ENCODE measurements at places on chromosomes 7 and 10. TPM values are rescaled to one million over a fixed set of nuclear protein-coding genes. Genes with fewer than 3 reads are reported as not detected.

DNA sequence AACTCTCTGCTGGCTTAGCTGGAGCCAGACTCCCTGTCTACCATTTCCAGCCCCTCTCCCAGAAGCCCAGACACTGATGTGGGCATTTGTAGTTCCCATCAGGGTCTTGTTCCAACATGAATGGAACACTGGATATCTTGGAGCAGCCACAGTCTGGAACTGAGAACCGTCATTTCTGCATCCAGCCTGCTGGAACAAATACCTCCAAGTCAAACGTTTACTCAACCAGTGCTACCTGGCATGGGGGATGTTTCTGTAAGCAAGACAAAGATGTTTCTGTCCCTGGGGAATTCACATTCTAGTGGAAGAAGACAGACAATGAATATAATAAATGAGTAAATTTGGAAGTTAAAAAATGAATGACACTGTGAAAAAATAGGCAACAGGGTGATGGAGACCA lies 70.8 kb upstream of the ZNF438 start:
- DNase-seq, result no peak
- peaks cover 8% of the 10 kb centered on the region for H3K4me1 ChIP-seq
- H3K27ac ChIP-seq, result no peak overlapping the region
- H3K4me3 ChIP-seq, result no peak overlapping the region
- H3K36me3 ChIP-seq, result no peaks in the 10 kb centered on the region
- no peaks in the 10 kb centered on the region for H3K27me3 ChIP-seq

- no peak for DNase-seq
- H3K27me3 ChIP-seq, result no peaks in the 10 kb centered on the region
- no peaks in the 10 kb centered on the region for H3K36me3 ChIP-seq
- no peaks in the 10 kb centered on the region for H3K4me1 ChIP-seq
Observed at GRCh38 chr7:141291541-141291940, 217.7 kb downstream of the TMEM178B start.

DNA sequence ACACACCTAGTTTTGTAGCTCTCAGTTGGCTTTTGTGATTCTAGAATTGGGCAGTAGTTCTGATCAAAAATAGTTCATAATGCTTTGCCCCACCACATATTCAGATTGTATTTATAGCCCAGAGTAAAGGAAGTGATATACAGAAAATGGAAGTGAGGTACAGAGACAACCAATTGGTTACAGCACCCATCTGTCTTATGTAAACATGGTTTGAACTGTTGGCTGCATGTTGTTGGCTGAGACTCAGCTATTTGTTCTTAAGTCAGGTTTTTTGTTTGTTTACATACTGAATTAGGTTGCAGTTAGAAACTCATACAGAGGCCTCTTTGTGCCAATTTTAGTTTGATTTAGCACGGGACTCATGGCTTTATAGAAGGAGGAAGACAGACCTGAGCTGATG lies 158.9 kb upstream of the GPR26 start:
- DNase-seq, result no peak
- no peaks in the 10 kb centered on the region for H3K27me3 ChIP-seq
- no peak overlapping the region for H3K4me3 ChIP-seq
- no peaks in the 10 kb centered on the region for H3K4me1 ChIP-seq
- no peaks in the 10 kb centered on the region for H3K36me3 ChIP-seq

The CACNA2D1 gene
- not detected for total RNA-seq

The GAD2 gene
- total RNA-seq, result not detected

- no peaks in the 10 kb centered on the region for H3K4me1 ChIP-seq
- DNase-seq, result no peak
- no peaks in the 10 kb centered on the region for H3K27me3 ChIP-seq
- no peaks in the 10 kb centered on the region for H3K36me3 ChIP-seq
Observed at GRCh38 chr7:153840861-153841260, 211.3 kb upstream of the DPP6 start.

The SOSTDC1 gene
- not detected for total RNA-seq

GRCh38 chr7:34236839-34237492 lies 331.6 kb downstream of the BMPER start:
- no peak overlapping the region for H3K27ac ChIP-seq
- H3K27me3 ChIP-seq, result no peaks in the 10 kb centered on the region
- no peaks in the 10 kb centered on the region for H3K4me1 ChIP-seq
- no peak for DNase-seq
- H3K36me3 ChIP-seq, result no peaks in the 10 kb centered on the region
- H3K4me3 ChIP-seq, result no peak overlapping the region

GRCh38 chr7:139948587-139949335 lies 114.0 kb downstream of the PARP12 start:
- H3K36me3 ChIP-seq, result no peaks in the 10 kb centered on the region
- H3K4me3 ChIP-seq, result no peak overlapping the region
- H3K27ac ChIP-seq, result no peak overlapping the region
- DNase-seq, result no peak

DNA sequence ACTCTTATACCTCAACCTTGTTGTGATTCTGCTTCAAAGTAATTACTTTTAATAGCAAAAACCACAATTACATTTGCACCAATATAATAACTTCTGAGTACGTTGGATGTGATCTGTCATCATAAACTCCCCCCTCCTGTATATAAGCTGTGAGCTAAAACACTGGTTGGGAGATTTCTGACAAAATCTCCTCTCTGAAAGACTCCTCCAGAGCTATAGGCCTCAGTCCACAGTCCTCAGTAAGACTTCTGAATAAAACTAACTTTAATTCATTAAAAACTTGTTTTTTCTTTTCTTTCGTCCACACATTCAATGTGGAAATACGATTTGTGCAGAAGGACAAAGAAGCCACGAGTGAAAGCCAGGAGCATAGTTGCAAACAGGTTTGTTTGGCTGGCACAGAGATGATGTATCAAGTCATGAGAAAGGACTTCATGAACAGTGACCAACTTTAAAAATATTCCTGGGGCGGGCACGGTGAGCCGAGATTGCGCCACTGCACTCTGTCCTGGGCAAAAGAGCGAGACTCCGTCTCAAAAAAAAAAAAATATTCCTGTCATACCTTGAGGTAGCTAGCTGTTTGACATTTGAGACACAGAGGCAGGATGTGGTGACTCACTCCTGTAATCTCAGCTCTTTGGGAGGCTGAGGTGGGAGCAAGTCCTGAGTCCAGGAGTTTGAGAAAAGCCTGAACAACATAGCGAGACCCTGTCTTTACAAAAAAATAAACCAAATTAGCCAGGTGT lies 91.1 kb upstream of the ARHGAP21 start:
- H3K27me3 ChIP-seq, result no peaks in the 10 kb centered on the region
- DNase-seq, result no peak
- no peaks in the 10 kb centered on the region for H3K36me3 ChIP-seq
- no peak overlapping the region for H3K4me3 ChIP-seq
- H3K27ac ChIP-seq, result no peak overlapping the region
- no peaks in the 10 kb centered on the region for H3K4me1 ChIP-seq

Measured in natural killer cell (primary cell).